DMS79 treated with DMSO at 0.1 percent for 48 hours (cell line): ENCODE measurements at places on chromosomes 5 and 9.

GRCh38 chr5:14855366-14855765 is 16.2 kb downstream of the ANKH start:
- no peak for DNase-seq

GRCh38 chr9:73597771-73598170 is 446.1 kb downstream of the ANXA1 start:
- DNase-seq, result no peak

DNA sequence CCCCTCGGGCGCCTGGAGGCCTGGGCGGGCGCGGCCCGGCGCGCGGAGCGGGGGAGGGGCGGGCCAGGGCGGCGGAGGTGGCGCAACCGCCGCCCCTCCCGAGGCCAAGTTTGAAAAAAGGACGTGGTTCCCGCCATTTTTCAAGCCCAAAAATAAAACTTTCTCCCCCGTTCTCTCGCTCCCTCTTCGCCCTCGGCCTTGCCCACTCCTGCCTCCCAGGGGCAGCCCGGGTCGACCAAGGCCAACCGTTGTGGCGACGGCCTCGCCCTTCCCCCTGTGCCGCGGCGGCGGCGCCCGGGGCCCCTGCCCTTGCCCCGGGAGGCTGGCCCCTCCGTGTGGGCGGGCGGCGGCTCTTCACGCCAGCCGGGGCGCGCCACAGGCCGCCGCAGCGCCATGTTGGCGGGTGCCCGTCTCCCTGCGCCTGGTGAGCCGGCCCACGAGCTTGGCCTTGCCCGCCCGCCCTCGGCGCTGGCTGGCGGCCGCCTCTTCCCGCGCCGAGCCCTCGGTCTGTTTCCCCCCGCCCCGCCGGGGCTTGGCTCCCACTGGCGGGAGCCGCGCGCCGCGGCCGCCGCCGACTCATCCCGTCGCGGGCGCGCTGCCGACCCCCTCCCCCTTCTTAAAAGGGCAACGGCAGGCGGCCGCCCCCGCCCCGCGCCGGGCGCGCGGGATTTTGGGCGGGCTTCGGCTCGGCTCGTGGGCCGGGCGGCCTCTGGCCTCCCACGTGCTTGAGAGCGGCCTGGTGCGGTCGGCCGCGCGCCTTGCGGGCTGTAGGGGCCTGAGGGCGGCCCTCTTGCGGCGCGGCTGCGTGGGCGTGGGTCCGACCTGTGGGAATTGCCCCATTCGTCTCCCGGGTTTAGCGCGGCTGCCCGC is 1.3 kb downstream of the ANP32B start:
- peak; percentile 35 for DNase-seq

DNA sequence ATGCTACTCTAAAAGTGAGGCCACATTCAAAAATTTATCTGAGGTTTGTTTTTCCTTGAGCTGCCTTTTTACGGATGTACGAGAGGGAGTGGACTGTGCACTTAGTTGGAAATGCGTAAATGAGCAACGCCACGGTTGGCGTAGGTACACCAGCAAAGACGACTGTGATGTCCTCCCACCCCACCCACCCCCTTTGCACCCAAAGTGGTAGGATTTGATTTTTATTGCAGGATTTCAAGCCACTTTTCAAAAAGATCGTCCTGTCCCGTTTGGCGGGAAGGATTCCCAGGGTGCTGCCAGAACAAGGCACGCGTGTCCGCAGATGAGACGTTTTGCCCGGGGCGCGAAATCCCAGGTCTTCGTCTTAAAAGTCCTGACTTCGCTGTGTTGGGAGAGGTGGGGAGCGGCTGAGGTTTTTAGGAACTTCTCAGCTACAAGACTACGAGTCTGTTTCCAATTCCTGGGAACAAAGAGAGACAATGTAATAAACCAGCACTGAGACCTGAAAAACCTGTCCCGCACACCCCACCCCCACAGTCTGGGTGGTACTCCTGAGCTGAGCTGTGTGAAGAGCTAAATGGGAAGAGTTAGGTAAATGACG is 1.0 kb upstream of the TLE1 start:
- DNase-seq, result peak; percentile 44

DNA sequence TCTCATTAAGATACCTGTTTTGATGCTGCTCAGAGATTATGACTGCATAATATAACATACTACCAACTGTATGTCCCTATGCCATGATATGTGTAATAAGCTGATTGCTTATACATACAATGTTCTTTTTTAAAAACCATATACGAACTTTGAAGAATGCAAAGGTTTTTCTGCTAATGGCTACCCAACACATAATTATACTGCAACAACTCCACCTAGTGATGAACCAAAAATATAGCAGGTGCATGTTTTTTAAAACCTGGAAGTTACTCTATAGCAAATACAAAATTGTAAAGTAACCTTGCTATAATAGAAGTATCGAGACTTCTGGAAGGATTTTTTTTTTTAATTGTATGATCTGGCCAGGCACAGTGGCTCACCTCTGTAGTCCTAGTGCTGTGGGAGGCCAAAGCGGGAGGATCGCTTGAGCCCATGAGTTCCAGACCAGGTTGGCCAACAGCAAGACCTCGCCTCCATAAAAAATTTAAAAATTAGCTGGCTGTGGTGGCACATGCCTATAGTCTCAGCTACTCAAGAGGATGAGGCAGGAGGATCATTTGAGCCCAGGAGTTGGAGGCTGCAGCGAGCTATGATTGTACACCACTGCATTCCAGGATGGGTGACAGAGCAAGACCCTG is 49.1 kb downstream of the HOMER1 start:
- DNase-seq, result peak; percentile 68
